Stimulated activated CD8-positive, alpha-beta memory T cell treated with anti-CD3 and anti-CD28 coated beads, Interleukin-4, amount 100 ng/mL, for 1 hour (primary cell): ENCODE measurements at places on chromosomes 7 and 10.

DNA sequence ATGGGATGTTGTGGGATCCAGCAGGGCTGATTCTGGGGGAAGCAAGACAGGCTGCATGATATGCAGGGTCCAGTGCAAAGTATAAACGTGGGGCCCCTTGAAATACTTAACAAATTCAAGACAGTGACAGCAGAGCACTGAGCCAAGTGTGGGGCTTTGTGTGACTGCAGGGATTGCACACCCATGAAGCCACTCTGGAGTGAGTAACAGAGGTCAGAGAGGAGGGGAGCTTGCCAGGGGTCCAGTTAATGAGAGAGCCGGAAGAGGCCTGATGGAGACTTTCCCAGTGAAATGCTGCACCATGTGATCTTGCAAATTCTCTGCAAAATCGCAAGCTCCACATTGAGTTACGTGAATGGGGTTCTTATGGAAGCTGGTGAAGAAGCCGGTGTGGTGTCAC lies 5.6 kb downstream of the NPVF start:
- DNase-seq: no peak

DNA sequence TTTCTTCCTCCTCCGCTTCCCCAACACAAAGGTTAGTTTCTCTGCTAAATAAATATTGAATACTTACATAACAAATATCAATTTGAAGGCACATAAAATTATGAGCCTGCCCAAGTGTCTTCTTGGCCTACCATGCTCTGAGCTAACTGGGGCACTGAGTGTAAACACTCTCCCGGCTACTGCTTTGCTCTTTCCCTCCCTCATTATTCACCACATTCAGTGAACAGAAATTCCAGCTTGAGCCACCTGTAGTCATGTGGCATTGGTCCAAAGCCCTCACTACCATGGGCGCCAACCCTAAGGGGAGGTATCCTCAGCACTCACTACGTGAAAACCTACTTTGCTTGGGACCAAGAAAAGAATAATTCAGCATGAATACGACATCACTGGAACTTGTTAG lies 409.0 kb downstream of the KCNMA1 start:
- DNase-seq: no peak

- no peak for DNase-seq
These were observed 156.7 kb downstream of the TWIST1 start for GRCh38 chr7:18960725-18961124.

GRCh38 chr7:18505870-18506460 lies 10.4 kb downstream of the HDAC9 start:
- no peak for DNase-seq

GRCh38 chr7:114886241-114886640 lies 35.7 kb upstream of the MDFIC start:
- no peak for DNase-seq

GRCh38 chr10:82680608-82681007 lies 805.6 kb downstream of the NRG3 start:
- DNase-seq: no peak

- no peak for DNase-seq
These were observed 1.8 kb downstream of the BRI3 start for GRCh38 chr7:98283127-98283886.

DNA sequence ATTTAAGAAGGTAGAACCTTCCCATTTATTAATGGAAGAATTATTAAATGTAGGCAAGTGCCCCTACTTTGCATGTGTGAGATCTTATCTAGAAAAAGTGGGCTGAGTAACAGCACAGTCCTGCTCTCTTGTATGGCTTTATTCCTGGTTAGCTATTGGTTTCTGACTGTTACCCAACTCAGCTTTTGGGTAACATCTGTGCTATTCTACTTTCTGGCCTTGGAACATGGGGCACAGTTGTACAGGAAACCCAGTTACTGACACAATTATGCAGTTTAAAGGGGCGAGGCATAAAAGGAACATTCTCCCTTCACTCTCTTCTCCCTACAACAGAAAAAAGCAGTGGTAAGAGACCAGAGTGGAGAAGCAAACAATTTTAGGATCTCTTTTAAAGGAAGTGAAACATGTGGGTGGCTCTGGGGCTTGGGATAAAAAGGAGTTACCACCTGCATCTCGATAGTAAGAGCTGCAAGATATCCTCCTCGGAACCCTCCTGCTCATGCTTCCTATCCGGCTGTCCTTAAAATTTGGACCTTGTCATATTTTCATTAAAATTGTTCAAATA lies 16.0 kb downstream of the NUDT5 start:
- no peak for DNase-seq

DNA sequence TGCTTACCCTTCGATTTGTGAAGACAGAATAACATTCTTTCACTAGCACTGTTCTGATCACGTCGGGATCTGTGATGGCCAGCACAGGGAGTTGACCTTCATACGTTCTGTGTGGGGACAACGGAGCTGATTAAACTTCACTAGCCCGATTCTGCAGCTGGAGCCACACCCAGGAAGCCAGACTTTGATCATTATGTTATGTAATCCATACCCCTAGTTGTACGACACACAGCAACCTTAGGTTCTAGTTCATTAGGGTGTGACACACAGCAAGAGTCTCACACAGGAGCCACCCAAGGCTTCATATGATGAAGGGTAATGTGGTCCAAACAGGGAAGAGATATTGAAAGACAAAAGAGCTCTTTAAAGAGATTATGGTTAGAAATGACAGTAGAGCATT lies 7.2 kb downstream of the CYP3A5 start:
- no peak for DNase-seq

GRCh38 chr7:149216402-149216801 lies 21.1 kb downstream of the ZNF282 start:
- DNase-seq: no peak

DNA sequence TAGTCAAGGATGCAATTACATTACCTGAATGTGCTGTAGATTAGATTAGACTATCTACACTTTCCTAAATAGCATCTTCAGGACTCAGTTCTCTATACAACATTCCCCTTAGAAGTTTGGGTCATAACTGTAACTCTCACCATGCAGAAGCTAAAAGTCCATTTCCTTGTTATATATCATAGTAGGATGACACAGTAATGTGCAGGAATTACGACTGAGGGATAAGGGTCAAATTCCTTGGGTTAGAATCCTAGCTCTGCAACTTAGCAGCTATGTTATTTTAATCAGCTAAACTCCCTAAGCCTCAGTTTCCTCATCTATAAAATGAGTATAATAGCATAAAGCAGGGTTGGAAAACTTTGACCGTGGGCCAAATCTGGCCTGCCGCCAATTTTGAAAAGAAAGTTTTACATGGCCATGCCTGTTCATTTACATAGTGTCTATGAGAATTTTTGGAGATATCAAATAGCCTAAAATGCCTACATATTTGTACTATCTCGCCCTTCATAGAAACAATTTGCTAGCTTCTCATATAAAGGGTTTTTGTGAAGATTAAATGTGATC lies 14.8 kb downstream of the NRCAM start:
- DNase-seq: no peak

- DNase-seq: no peak
These were observed 45.3 kb upstream of the GNAI1 start for GRCh38 chr7:80089366-80089765.

DNA sequence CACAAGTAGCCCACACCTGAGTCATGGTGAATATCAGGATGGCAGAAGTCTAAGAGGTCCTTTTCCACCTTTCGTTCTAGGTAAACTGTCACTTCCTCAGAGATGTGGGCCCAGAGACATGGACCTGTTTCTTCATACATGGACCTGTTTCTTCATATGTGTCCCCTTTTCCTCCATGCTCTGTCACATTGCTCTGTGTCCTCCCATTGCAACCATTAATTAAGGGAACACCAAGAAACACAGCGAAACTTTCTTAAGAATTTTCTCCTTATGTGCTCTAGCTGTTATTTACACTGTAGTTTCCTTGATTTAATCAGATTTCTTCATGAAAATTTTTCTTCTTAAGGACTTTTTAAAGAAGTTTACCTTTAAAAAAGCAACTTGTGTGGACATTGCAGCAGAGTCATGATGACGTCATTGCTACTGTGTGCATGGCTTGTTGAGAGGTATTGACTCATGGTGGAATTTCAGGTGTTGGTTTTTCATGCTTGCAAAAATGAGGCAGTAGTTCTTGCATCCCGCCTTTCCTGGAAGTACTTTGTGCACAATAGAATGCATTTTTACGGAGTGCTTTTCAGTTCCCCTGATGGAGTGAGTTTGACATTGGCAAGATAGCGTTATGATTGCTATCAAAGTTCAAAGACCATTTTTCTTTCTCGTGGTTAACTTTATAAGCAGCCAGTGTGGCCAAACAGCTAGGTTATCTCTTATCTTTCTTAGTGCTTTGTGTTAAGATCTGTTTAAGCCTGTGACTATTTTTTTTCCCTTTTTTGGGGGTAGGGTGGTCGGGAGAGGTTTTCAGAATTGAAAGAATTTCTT lies 37.7 kb downstream of the CFAP58 start:
- DNase-seq: no peak

DNA sequence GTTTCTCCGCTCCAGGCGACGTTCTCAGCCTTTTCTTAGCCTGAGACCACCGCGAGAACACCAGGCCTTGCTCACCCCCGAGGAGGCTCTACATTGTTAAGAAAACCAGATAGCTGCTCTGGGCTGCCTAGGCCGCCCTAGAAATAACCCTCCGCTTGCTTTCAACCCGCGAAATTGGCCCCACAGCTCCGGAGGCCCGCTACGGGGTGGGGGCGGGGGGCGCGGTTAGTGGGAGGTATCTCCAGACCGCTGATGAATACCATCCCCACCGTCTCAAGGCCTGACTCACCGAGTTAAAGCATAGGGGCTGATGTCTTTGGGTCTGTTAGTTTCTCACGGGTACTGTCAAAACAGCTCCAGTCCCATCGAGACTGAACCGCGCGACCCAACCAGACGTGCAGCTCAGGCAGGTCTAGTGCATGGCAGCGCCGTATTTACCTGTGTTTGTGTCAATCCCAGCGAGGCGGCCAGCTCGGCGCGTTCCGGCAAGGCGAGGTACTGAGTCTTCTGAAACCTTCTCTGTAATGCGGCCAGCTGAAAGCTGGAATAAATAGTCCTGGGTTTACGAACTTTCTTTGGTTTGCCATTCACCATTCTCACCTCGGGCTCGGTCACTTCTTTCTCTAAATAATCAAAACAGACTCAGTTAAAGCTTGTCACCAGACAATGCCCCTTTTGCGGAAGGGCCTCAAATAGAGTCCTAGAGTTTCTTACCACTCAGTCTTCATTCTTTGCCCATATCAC lies 2.7 kb downstream of the DLX5 start:
- no peak for DNase-seq

GRCh38 chr7:117349570-117349969 lies 26.7 kb upstream of the WNT2 start:
- DNase-seq: no peak

DNA sequence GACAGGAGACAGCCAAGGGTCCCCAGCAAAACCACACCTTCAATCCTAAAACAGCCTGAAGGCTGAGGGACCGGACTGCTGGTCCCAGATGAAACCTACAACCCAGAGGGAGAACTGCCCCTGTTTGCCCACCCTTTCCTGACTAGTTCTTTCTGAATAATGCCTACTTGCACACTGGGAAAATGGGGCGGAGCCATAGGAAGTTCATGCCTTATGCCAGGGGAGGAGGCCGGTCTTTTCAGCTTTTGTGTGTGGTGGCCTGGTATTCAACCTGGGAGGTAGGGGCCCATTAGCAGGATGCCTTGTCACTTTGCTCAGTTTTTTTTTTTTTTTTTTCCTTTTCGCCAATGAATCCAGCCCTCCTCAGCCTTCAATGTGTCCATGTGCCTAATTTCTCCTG lies 20.7 kb downstream of the TOMM7 start:
- no peak for DNase-seq

GRCh38 chr7:158472596-158472995 lies 115.0 kb downstream of the PTPRN2 start:
- no peak for DNase-seq

DNA sequence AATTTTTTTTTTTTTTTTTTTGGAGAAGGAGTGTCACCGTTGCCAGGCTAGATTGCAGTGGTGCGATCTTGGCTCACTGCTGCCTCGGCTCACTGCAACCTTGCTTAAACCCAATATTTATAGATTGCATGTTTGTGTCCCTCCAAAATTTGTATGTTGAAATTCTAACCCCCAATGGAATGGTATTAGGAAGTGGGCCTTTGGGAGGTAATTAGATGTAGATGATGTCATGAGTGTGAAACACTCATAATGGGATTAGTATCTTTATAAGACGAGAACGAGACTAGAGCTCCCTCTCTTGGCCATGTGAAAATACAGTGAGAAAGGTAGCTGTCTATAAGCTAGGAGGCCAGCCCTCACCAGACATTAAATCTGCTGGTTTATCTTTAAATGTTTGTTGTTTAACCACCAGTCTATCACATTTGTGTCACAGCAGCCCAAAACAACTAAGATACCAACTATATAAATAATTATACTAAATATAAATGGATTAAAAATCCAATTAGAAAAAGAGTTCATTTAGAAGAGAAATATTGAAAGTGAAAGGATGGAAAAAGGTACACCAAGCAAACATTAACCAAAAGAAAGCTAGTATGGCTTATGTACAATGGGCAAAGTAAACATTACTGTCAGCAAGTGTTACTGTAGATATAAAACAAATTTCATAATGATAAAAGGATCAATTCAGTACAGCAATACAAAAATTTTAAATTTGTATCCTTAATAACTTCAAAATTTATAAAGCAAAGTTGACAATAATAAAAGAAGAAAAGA lies 9.3 kb downstream of the TCAF1 start:
- DNase-seq: no peak

GRCh38 chr7:39670934-39671333 lies 47.6 kb downstream of the RALA start:
- no peak for DNase-seq

DNA sequence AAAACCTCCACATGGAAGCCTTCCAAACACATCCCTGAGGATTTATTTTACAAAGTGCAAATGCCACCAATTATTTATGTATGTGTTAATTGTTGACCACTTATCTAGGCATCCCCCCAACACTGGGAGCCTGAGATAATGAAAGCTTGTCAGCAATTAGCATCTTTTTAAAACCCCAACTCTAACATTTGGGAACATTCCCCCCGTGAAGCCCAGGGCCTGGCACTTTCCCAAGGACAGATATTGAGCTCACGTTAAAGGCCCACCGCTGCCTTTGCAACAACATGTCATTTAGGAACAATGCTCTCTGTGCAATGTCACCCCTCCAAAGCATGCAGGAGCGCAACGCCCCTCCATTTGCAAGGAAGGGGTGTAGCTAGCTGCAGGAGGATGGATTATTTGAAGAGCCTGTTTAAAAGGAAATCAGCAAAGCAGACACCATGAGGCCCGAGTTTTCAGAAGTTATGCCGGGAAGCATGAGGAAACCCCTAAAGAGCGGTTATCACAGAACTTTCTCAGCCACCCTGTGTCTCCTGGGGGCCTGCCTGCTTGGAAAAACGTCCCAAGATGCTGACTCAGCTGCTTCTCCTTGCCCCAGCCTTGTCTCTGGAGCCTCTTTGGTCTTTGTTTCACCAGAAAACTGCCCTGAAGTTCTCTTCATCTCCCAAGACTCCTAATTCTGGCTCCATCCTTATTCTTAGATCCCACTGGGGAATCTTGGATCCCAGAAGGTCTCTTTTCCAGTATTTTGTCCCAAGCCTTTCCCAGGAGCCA lies 444.1 kb downstream of the GRID1 start:
- DNase-seq: no peak

- DNase-seq: no peak
These were observed 55.0 kb downstream of the GRB10 start for GRCh38 chr7:50727711-50728110.
